ENCODE measurements at places on chromosomes 7 and 10.

- no peak for DNase-seq
Measured at GRCh38 chr10:128536259-128536658, 410.0 kb upstream of the MKI67 start.

GRCh38 chr7:7581531-7582179 lies 15.0 kb downstream of the MIOS start:
- no peak for DNase-seq

GRCh38 chr10:75048669-75049098 lies 62.8 kb upstream of the SAMD8 start:
- peak; percentile 57 for DNase-seq

GRCh38 chr7:107145067-107145838 lies 23.6 kb upstream of the HBP1 start:
- no peak for DNase-seq

- DNase-seq, result no peak
Measured at GRCh38 chr10:80540618-80540980, 2.9 kb downstream of the SH2D4B start.

DNA sequence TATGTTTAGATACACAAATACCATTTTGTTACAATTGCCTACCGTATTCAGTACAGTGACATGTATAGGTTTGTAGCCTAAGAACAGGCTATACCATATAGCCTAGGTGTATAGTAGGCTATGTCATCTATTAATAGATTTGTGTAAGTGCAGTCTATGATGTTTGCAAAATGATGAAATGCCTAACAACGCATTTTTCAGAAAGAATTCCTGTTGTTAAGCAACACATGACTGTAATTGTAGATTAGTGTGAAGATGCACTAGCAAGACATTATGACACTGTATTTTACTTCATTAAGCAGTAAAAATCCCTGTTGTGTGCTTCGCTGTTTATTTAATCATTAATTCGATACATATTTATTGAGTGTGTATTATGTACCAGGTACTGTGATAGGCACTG lies 446.0 kb downstream of the SUGCT start:
- DNase-seq, result no peak

GRCh38 chr10:107517811-107518210 lies 353.3 kb upstream of the SORCS1 start:
- DNase-seq, result no peak

- DNase-seq, result peak; percentile 0
Measured at GRCh38 chr10:123512901-123513775, 153.0 kb upstream of the GPR26 start.

DNA sequence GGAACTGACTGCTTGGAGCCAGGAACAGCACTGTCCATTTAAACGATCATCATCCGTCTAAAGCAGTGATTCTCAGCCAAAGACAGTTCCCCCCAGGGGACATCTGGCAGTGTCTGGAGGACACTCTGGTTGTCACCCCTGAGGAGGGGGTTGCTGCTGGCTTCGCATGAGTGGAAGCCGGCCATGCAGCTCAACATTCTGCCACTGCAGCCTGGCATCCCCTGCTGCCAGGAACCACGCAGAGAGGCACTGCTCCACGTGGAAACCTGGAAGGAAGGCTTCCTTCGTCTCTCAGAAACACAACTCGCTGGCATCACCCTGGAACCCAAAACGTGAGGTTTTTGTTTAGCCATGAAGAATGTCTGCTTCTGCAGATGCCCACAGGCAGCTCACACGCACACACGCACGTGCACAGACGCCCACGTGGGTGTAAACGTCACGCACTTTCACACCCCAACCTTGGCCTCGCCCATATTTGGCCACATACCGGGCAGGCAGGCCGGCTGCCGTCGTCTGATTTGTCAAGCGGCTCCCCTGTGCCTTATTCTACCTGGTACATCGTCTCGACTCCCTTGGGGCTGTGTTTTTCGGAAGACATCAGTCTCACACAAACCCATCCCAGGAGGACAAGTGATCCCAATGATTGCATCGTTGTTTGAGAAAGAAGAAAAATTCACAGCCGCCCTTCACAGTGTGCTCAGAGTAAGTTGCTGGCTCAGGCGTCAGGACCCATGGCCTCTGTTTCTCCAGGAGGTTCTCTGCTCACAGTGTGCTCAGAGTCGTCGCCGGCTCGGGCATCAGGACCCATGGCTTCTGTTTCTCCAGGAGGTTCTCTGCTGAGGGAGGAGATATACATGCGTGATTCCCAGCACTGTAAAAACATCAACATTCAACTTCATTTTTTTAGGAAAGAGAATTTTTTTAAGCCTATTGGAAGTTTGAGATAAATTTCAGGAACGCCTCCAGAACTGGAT lies 127.2 kb upstream of the PPP2R2D start:
- no peak for DNase-seq

GRCh38 chr10:95337423-95338160 lies 46.8 kb upstream of the PDLIM1 start:
- DNase-seq, result no peak

GRCh38 chr10:89414146-89414878 lies at the start of gene IFIT5:
Gene IFIT5, plus strand, starts transcription at chr10:89414568. Its CDS starts 231 bp downstream, at chr10:89414799.
- peak; percentile 83 for DNase-seq

- no peak for DNase-seq
Measured at GRCh38 chr7:11485636-11486035, 346.4 kb downstream of the THSD7A start.

GRCh38 chr7:133491846-133492652 lies 239.2 kb downstream of the EXOC4 start:
- no peak for DNase-seq

DNA sequence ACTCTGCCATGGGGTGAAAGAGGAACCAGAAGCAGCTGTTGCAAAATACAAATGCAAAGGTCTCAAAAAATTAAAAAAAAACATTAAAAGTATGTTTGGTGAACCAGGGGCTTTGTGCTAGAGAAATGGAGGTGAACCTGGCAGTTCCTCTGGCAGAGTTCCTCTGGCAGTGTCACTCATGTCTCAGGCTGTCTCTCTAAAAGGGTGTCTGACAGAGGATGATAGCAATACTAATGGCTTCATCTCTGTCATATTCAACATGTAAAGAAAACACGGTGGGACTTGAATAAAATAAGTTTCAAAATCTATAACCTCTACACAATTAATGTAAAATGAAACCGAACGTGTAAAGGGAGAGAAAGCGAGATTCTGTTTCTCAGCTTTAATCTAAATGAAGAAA lies 375.7 kb upstream of the VWC2 start:
- DNase-seq, result no peak

DNA sequence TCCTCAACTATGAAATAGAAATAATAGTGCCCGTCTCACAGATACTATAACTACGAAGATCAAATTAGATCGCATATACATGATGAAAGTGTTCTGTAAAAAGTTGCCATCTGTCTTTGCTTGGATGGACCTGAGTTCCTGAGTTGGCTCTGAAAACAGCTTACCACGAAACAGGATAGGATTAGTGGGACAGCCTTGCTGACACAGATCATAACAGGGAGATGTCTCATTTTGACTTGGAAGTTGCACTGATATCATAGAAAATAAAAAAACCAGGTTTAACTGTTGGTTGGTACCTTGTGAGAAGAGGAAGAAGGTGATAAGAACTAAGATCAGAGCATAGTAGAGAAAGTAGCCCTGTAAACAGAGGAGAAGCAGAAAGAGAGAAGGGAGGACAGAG lies 79.3 kb upstream of the AGBL3 start:
- DNase-seq, result no peak

DNA sequence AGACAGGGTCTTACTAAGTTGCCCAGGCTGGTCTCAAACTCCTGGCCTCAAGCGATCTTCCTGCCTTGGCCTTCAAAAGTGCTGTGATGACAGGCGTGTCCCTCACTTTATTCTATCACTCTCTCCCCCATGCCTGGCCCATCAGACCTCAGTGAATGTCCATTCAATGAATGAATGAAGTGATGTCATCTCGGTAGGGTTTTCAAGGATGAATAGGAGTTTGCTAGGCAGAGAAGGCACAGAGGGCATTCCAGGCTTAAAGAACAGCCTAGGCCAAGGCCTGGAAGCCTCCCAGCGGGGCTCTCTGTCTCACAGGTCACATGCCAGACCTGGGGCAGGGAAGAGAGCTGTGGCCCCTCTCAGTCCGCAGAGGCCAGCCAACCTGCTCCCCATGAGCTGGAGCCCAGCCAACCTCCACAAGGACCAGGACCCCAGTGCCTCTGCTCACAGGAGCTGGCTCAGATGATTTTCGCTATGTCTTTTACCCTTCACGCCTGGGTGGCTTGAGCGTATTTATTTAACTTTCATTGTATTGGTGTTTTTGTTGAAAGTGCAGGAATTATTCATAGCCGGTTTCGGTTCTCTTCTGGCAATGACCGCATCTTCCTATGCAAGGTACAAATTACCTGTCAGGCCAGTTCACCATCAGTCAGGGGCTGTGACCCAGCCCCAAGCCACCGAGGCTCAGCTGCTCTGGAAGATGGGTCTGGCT lies 11.8 kb upstream of the TNRC18 start:
- DNase-seq, result no peak

GRCh38 chr10:47286591-47287315 lies 13.2 kb upstream of the GDF10 start:
- no peak for DNase-seq

DNA sequence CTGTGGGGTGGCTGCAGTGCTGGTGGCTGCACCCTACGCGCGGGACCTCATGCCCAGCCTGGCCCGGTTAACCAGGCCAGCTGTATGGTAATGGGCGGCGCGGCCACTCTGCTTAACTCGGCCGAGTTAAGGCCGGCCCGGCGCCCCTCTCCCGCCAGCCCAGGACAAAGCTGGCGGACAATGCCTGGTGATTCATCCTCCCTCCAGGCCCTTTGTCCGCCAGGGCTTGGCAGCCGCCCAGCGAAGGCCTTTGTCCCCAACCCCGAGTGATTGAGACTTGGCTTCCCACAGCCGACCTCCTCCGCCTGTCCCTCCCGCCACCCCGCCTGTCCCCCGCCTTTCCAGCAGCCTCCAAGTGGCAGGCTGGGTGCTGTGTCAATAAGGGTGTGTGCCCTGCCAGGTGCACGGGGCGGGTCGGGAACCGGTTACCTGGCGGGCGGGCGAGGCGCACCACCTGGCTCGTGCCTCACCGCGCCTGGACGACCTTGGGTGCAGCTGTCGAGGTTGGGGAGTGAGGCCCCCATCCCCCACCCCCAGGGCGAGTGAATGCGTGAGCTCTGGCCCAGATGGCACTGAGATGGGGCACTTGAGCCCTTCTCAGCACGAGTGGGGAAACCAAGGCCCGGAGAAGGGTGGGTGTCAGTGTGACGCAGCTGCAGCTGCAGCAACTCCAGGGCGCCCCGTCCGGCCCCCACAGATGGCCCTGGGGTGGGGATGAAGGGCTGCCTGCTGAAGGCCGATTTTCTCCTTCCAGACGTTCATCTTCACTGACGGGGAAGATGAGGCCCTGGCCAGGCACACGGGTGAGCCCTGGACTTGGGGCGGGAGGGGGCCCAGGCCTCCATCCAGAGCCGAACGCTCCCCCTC lies 4.6 kb downstream of the LFNG start:
- DNase-seq, result peak; percentile 79

DNA sequence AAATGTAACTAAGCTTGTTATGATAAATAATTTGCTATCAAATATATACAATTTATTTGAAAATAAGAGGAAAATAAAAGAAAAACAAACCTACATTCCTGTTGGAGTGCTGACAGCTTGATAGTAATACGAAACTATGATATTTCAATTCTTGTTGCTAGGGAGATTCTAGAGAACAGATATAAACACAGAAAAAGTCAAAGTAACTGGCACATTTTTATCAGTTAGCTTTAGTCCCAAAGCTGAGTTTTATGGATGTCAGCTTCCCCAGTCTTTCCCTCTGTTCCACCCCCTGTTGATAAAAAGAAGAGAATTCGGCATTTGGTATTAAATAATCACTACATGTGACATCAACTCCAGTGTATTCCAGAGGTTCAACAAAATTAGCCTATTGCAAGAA lies 1134.0 kb downstream of the XPNPEP1 start:
- peak; percentile 12 for DNase-seq

DNA sequence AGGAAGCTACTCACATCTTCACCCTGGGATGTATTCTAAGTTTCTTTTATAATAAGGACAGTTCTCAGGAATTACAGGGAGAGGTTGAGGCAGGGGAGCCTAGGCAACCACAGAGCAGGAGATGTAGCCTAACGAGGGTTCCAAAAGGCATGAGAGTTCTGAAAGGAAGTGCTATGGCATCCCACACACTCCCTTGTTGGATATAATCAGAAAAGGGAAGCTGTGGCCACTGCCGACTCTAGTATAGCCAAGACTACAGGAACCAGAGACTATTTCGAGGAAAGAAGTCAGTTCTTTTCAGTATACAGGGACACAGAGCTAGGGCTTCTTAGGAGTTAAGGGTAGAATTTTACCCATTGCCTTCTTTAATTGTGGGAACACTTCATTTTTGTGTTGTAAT lies 11.0 kb downstream of the PRR15 start:
- DNase-seq, result no peak

DNA sequence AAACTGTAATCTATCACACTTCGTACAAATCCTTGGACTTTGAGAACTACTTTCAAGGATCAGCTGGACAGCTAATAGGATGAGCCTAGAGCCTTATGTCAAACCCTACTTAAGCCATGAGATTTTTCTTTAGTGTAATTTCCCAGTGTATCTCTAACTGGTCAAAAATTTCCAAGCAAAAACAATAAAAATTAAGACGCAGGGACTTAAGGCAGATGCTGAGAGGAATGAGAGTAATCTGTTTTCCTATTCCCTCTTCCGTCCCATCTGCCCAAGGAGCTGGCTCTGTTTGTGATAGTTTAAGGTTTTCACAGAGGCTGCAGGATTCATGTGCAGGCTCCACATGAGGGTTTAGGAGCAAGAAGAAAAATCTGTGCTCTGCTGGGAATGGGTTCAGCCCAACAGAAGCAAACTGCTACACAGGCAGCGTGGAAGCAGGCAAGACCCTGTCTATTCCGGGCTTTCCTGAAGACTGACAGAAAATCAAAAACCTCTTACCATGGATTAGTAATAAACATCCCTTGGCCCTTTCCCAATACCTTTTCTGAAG lies 62.2 kb downstream of the ARMH3 start:
- no peak for DNase-seq
